ENCODE measurements at places on chromosomes 12 and 14.

DNA sequence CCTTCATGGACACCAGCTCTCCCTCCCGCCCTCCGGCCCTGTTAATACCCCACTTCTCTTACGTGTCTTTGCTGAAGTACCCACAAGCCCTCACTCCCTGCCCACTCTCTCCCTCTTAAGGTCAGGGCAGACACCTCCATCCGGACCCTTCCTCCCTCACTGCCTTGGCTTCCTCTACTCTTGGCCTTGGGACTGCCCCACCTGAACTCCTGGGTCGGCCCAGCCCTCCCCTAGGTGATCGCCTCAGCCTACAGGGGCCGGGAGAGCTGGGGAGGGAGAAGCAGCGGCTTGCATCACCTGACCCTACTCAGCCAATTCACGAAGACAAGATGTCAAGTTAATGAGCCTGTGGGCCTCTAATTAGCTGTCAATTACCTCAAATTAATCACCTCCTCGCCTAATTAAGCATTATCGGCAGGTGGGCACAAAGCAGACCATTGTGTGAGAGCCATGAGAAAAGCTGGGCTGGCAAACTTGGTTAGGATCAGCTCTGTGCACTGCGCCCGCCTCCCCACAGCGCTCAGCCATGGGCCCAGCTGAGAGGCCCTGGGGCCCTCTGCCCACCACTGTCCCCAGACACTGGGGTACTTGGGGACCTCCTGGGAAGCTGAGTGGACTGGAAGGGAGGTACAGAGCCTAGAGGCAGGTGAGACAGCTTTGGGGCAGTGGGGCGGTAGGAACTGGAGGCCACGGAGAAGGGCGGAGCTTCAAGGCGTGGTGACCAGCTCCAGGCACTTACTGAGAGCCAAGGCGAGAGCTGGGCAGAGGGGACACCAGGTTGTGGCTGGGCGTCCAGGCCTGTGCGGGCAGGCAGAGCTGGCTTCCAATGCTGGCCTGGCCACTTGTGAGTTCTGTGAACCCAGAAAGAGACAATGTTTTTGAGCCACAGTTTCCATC, 25.1 kb upstream of the VSX2 start:
- no peak for DNase-seq

- no peak for DNase-seq
These were observed 6.9 kb upstream of the BCL7A start for GRCh38 chr12:122014781-122015180.

- no peak for DNase-seq
These were observed 3.2 kb downstream of the PLD4 start for GRCh38 chr14:104927901-104928300.

GRCh38 chr12:5907807-5908206, 37.3 kb downstream of the ANO2 start:
- no peak for DNase-seq

DNA sequence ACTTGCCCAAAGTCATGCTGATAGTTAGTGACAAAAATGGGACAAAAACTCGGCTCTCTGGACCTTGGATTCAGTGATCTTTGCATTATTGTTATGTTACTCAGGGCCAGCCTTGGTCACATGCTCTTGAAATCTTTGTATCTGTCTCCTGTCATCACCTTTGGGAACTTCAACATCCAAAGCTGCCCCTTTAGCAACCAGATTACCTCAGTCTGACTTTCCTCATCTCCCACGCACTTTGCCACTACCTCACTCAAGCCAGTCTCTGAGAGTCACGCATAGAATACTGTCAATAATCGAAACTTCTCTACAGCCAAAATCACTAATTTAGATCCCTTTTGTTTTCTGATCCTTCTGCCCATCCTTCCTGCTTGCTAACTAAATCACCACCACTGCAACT, 90.8 kb upstream of the DAAM1 start:
- no peak for DNase-seq

GRCh38 chr12:29783773-29784666, at the start of gene TMTC1:
Gene TMTC1 (minus strand): TSS chr12:29783942. CDS start chr12:29783751, 191 bp downstream.
- DNase-seq, result no peak

GRCh38 chr14:63770187-63770807, 42.4 kb upstream of the SGPP1 start:
- DNase-seq, result no peak

DNA sequence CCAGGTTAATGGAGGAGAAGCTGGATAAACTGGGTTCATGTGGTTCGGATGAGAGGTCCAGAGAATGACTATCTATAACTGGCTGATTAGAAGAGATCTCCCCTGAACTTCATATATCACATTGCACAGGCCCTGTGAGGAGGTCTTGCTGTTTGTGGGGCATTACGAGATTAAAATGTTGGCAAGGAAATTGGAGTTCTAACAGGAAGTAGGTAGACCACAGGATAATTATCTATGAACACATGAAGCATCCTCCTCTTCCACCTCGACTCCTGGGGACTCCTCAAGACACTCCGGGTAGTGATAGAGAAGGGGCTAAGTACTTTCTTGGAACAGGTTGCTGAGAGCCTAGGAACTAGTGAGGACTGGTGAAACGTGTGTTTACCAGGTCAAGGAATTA, 418.8 kb downstream of the KCNH5 start:
- DNase-seq, result no peak

- DNase-seq, result no peak
These were observed 90.0 kb downstream of the ANO6 start for GRCh38 chr12:45305907-45306306.

DNA sequence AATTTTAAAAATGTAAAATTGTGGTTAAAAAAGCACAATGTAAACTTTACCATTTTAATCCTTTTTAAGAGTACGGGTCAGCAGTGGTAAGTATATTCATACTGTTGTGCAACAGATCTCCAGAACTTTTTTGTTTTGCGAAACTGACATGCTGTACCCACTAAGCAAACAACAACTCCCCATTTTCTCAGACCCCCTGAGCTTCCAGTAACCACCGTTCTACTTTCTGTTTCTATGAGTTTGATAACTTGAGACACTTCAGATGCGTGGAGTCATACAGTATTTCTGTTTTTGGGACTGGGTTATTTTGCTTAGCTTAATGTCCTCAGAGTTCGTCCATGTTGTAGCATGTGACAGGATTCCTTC, 38.0 kb downstream of the CHST11 start:
- DNase-seq, result no peak

- DNase-seq, result no peak
These were observed 1749.6 kb upstream of the FLRT2 start for GRCh38 chr14:83780321-83780720.

DNA sequence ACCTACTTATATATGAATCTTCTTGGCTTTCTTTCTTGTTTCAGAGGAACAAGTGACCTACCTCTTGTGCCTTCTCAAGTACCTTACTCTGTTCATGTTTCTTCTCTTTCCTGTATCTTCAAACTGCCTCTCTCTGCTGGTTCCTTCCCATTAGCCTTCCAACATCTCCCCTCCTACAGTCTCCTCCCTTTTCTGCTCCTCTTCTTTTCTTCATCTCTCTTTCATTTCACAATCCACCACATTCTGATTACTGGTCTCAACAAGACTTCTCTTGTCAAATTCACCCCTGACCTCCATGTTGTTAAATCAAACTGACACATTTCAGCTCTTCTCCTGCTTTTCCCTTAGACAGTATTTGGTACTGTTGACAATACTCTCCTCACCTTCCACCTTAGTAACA, 95.6 kb downstream of the BRMS1L start:
- no peak for DNase-seq

DNA sequence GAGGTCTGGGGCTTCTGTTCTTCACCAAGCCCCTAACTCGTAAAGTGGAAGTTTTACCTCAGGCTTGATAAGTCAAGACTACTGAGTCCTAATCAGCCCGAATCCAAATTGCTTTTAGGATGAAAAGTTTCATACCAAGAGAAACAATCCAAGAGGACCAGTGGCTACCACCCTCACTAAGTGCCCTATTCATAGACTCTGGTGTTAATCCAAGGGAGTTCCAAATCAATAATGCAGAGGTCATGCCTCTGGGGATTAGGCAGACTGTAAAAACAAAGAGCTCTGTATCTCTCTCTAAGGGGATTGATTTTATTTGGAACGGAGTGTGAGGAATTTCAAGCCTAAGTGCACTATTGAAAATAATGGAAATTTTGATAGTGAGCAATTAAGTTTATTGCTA, 76.3 kb upstream of the LMNTD1 start:
- no peak for DNase-seq

- no peak for DNase-seq
These were observed 1.7 kb upstream of the GPR68 start for GRCh38 chr14:91246051-91246852.

GRCh38 chr14:69750495-69750894, 16.4 kb upstream of the SRSF5 start:
- no peak for DNase-seq

GRCh38 chr14:69755296-69755695, 11.6 kb upstream of the SRSF5 start:
- no peak for DNase-seq

- no peak for DNase-seq
These were observed 37.0 kb upstream of the OTX2 start for GRCh38 chr14:56846970-56847930.

DNA sequence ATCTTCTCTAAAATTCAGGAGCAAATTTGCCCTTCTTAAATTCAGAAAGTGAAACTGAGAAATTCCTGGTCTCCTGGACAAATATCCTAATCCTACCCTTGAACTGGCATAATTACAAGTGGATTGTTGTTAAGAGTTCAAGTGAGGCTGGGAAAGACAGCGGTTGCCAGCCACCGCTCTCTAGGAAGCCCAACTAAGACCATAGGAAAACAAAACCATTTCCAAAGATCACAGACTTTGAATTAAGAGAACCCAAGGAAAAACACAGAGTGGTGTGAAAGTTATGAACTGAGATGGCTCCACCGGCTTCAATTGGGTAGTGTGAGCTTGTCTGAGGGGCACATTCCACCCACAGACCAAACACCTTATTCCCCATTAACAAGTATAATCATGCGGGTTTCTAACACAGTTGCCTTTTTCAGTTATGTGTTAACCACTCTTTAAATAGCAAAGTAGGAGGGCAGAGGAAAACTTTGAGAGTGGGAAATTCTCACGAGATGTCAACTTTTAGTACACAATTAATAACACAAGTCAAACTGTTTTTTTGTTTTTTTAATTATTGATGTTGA, 1628.8 kb upstream of the SEL1L start:
- no peak for DNase-seq

- no peak for DNase-seq
These were observed 1.7 kb upstream of the IL26 start for GRCh38 chr12:68227356-68227755.

GRCh38 chr12:119838826-119839600, 38.1 kb downstream of the CIT start:
- no peak for DNase-seq

DNA sequence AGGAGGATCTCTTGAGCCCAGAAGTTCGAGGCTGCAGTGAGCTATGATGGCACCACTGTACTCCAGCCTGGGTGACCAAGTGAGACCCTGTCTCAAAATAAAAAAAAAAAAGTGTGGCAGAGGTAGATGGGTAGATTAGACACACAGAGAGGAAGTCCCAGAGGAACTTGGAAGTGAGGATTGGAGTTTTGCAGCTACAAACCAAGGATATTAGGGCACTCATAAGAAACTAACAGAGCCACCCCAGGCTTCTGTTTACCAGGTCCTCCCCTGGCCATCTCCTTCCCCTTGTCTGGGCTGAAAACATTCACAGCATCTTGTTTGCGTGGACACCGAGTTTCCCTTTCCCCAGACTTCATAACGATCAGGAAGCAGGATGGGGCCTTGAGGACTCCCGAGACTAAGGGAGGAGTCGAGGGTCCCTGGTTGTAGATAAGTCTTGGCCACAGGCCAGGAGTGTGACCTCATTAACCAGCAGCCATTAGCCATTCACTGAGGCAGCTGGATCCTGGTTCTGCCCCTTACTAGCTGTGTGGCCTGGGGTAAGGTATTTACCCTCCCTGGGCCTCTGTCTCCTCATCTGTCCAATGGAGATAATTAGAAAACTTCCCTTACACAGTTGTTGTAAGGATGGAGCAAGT, 2.1 kb downstream of the MAP1LC3B2 start:
- no peak for DNase-seq

DNA sequence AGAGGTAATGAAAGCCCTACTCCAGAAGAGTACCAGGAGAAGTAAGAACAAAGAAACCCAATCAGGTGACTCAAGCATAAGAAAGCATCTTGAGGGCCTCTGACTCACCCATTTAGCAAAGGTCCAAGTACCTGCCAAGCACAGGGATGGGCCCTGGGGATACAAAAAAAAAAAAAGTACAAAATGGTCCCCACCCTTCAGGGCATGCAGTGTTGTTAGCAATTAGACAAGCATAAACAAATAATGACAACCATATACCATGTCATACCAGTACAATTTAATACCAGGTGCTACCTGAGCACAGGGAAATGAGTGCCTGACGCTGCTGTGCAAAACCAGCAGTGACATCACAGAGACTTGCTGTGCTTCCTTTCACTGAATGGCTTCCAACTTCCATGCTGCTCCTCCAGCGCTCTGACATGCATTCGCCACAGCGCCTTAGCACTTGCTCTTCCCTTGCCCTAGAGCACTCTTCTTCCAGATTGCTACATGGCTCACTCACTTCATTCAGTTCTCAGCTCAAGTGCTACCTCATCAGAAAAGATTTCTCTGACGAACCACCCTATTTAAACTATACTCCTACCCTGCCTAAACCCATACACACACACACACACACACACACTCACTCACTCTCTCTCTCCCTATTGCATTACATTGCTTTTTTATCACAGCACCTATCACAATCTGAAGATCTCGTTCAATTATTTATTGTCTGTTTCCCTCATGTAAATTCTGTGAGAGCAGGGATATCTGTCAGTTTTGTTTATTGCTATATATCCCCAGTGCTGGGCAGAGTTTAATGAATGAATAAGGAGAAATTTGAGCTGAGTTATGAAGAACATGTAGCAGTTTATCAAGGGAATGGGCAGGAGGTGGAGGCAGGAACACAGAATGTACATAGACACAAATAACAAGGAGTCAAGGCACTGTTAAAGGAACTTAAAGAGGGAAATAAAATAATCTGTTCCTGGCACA, 12.9 kb upstream of the EPS8 start:
- DNase-seq, result no peak

GRCh38 chr14:26595926-26596542, 1.8 kb downstream of the NOVA1 start:
- no peak for DNase-seq

- DNase-seq, result no peak
These were observed 8.1 kb upstream of the RIMKLB start for GRCh38 chr12:8689681-8690080.

GRCh38 chr14:53954551-53955228, 1.9 kb downstream of the BMP4 start:
- no peak for DNase-seq

DNA sequence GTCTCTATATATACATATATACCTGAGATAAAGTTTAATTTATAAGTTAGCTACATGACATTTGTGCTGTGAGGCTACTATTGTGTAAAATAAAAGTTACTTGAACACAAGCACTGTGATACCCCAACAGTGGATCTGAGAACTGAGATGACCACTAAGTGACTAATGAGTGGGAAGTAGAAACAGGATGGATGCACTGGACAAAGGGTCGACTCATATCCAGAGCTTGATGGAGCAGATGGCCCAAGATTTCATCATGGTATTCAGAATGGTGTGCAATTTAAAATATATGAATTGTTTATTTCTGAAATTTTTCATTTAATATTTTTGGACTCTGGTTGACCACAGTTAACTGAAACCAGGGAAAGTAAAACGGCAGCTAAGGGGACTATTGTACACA, 908.6 kb upstream of the MDGA2 start:
- no peak for DNase-seq

GRCh38 chr14:72812292-72812851, 81.5 kb downstream of the DPF3 start:
- no peak for DNase-seq

Measured in stimulated activated CD8-positive, alpha-beta memory T cell treated with anti-CD3 and anti-CD28 coated beads, Interleukin-15, amount 100 ng/mL, for 24 hours (primary cell).